ENCODE measurements at places on chromosomes 5 and 9. TPM values are rescaled to one million over a fixed set of nuclear protein-coding genes. Genes with fewer than 3 reads are reported as not detected.

PCDHA10 gene
- 0.50 TPM for total RNA-seq

ACTBL2 gene
- 0.03 TPM for total RNA-seq

LCN1 gene
- total RNA-seq, result 0.20 TPM

ST8SIA4 gene
- 0.30 TPM for total RNA-seq

SLC6A19 gene
- not detected for total RNA-seq

PRRC2B gene
- total RNA-seq, result 117 TPM

INSYN2B gene
- total RNA-seq, result 2.1 TPM

CNOT8 gene
- 79.7 TPM for total RNA-seq

TRPM3 gene
- total RNA-seq, result 4.5 TPM

AP3B1 gene
- 45.3 TPM for total RNA-seq

CD180 gene
- not detected for total RNA-seq

CAVIN4 gene
- 1.6 TPM for total RNA-seq

EGFL7 gene
- 28.3 TPM for total RNA-seq

TRIM36 gene
- total RNA-seq, result 0.13 TPM

LCN15 gene
- not detected for total RNA-seq

PCDHB10 gene
- total RNA-seq, result 0.79 TPM

PCDHGA7 gene
- 10.3 TPM for total RNA-seq

FREM1 gene
- total RNA-seq, result 0.39 TPM

PGM5 gene
- 33.3 TPM for total RNA-seq
